ENCODE measurements at places on chromosomes 7 and 10. TPM values are rescaled to one million over a fixed set of nuclear protein-coding genes. Genes with fewer than 3 reads are reported as not detected.
A peak's percentile ranks its signal among the peaks of the same experiment; 100 is the strongest.

LLCFC1 gene
- not detected for total RNA-seq

GRCh38 chr10:113965683-113966082 lies 78.0 kb upstream of the ADRB1 start:
- H3K4me3 ChIP-seq: no peak overlapping the region
- H3K27ac ChIP-seq: no peak overlapping the region
- peaks cover 26% of the 10 kb centered on the region for H3K4me1 ChIP-seq
- no peaks in the 10 kb centered on the region for H3K27me3 ChIP-seq
- H3K36me3 ChIP-seq: no peaks in the 10 kb centered on the region

DNA sequence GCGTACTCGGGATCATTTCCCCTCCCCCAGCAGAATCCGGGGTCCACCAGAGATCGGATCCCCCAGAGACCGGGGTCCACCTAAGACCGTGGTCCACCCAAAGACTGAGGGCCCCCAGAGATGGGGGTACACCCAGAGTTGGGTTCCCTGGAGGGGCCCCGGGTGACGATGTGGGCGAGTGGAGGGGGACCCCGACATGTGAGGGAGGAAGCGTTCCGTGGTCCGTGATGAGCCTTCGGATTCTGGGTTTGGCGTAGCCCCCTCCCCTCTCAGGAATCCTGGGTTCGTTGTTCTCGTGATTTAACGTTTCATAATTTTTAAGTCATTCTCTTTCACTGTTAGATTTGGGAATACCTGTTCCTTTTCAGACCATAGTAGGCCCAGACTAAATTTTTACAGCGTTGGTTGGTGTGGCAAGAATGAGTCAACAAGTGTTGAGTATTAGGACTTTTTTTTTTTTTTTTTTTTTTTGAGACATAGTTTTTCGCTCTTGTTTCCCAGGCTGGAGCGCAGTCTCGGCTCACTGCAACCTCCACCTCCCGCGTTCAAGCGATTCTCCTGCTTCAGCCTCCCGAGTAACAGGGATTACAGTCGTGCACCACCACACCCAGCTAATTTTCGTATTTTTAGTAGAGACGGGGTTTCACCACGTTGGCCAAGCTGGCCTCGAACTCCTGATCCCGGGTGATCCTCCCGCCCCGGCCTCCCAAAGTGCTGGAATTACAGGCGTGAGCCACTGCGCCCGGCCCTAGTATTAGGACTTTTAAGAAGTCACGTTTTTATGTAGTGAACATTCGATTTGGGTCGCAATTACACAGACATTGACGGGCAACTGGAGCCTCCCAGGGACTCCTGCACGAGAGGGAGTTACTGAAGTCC lies 672 bp downstream of the GTPBP4 start:
- H3K4me3 ChIP-seq: peak overlapping the region; percentile 97
- peak overlapping the region; percentile 93 for H3K27ac ChIP-seq
- peaks cover 32% of the 10 kb centered on the region for H3K4me1 ChIP-seq

FXYD4 gene
- total RNA-seq: not detected

ZP3 gene
- total RNA-seq: 1.6 TPM

GRCh38 chr10:5670662-5671375 lies 4.4 kb upstream of the ASB13 start:
- peaks cover 9% of the 10 kb centered on the region for H3K4me1 ChIP-seq
- no peaks in the 10 kb centered on the region for H3K27me3 ChIP-seq

DNA sequence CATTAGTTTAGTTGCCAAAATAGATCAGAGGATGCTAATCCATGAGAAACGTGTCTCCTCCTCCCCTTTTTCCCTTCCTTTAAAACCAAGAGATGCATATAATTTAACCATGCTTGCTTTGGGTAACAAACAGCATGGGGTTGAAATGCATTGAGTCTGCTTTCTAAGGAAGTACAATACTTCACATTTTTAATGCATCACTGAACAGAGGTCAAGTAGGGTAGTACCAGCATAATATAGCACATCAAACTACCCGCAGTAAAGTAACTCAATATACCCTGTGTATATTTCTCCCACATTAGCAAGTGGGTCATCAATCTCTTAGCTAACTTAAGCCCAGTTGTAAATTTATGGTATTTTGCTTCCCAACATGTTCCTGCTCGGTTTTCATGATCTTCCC lies 239.3 kb upstream of the SEMA3C start:
- no peak overlapping the region for H3K27ac ChIP-seq
- no peaks in the 10 kb centered on the region for H3K27me3 ChIP-seq
- no peak for DNase-seq
- H3K36me3 ChIP-seq: no peaks in the 10 kb centered on the region

GRCh38 chr7:133853706-133854276 lies 273.3 kb upstream of the LRGUK start:
- no peaks in the 10 kb centered on the region for H3K27me3 ChIP-seq
- H3K36me3 ChIP-seq: no peaks in the 10 kb centered on the region
- no peak for DNase-seq
- no peak overlapping the region for H3K4me3 ChIP-seq

- H3K4me1 ChIP-seq: no peaks in the 10 kb centered on the region
- no peak for DNase-seq
- H3K4me3 ChIP-seq: no peak overlapping the region
- no peaks in the 10 kb centered on the region for H3K27me3 ChIP-seq
Observed at GRCh38 chr10:81814842-81815241, 60.2 kb upstream of the NRG3 start.

ACHE gene
- 0.20 TPM for total RNA-seq

GRCh38 chr10:130363051-130363450 lies 226.9 kb downstream of the GLRX3 start:
- no peaks in the 10 kb centered on the region for H3K4me1 ChIP-seq
- no peak for DNase-seq
- H3K4me3 ChIP-seq: no peak overlapping the region
- no peaks in the 10 kb centered on the region for H3K27me3 ChIP-seq

GRCh38 chr7:21020667-21021066 lies 234.0 kb upstream of the SP8 start:
- DNase-seq: no peak
- no peaks in the 10 kb centered on the region for H3K27me3 ChIP-seq
- no peaks in the 10 kb centered on the region for H3K4me1 ChIP-seq
- H3K36me3 ChIP-seq: no peaks in the 10 kb centered on the region
- no peak overlapping the region for H3K4me3 ChIP-seq

DNA sequence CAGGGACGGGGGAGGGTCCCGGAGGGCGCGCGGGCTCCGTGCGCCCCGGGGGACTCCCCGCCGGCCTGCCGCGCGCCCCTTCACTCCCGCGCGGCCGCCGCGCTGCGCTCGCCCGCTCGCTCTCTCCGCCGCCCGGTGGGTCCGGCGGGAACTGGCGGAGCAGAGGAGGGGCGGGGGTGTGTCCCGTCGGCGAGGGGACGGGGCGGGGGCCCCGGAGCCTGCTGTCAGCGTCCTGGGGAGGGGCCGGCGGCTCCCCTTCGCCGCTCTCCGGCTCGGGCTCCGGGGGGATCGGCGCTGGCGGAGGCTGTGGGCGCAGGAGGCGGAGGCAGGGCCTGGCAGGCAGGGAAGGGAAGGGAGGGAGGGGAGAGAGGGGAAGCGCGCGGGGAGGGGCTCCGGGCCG lies at the start of gene SH3PXD2A:
TSS of gene SH3PXD2A (minus strand) at position 153 of the 400 bp plus-strand sequence. CDS start 310 bp downstream, outside the sequence.
- H3K27me3 ChIP-seq: peaks cover 17% of the 10 kb centered on the region
- H3K4me3 ChIP-seq: no peak within 1 kb of the TSS
- H3K27ac ChIP-seq: no peak within 1 kb of the TSS
- peaks cover 12% of the 10 kb centered on the region for H3K4me1 ChIP-seq
- DNase-seq: no peak
- H3K36me3 ChIP-seq: no peaks in the 10 kb centered on the region

GRCh38 chr7:117034851-117035464 lies 81.7 kb downstream of the ST7 start:
- no peaks in the 10 kb centered on the region for H3K27me3 ChIP-seq
- no peak for DNase-seq
- H3K27ac ChIP-seq: no peak overlapping the region
- no peaks in the 10 kb centered on the region for H3K4me1 ChIP-seq
- no peak overlapping the region for H3K4me3 ChIP-seq
- H3K36me3 ChIP-seq: no peaks in the 10 kb centered on the region

- no peak overlapping the region for H3K27ac ChIP-seq
- H3K27me3 ChIP-seq: no peaks in the 10 kb centered on the region
- no peak overlapping the region for H3K4me3 ChIP-seq
- no peak for DNase-seq
- no peaks in the 10 kb centered on the region for H3K36me3 ChIP-seq
- H3K4me1 ChIP-seq: no peaks in the 10 kb centered on the region
Observed at GRCh38 chr10:44068716-44069482, 316.0 kb downstream of the CXCL12 start.

UNCX gene
- not detected for total RNA-seq

FAM180A gene
- total RNA-seq: not detected

- no peaks in the 10 kb centered on the region for H3K27me3 ChIP-seq
- H3K4me1 ChIP-seq: no peaks in the 10 kb centered on the region
- H3K27ac ChIP-seq: no peak overlapping the region
- H3K4me3 ChIP-seq: no peak overlapping the region
Observed at GRCh38 chr10:19290770-19291169, 242.2 kb downstream of the MALRD1 start.

- no peaks in the 10 kb centered on the region for H3K36me3 ChIP-seq
- no peaks in the 10 kb centered on the region for H3K27me3 ChIP-seq
Observed at GRCh38 chr10:30822693-30823465, 193.3 kb upstream of the LYZL2 start.

DNA sequence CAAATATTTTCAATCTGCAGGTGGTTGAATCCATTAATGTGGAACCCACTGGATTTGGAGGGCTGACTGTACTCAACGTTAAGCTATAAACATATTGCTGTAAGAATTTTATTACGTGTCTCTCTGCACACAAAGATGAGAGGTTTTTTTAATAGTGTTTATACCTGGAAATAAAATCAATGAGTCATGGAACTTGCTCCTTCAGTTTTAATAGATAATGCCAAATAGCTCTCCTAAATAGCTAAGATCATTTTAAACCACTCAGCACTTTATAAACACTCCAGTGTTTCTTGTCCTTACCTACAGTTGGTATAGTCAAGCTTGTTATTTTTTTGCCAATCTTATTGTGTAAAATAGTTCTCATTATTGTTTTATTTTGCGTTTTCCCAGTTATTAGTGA lies 455.6 kb upstream of the FZD8 start:
- H3K27ac ChIP-seq: no peak overlapping the region
- H3K4me3 ChIP-seq: no peak overlapping the region
- H3K27me3 ChIP-seq: no peaks in the 10 kb centered on the region
- H3K36me3 ChIP-seq: no peaks in the 10 kb centered on the region
- H3K4me1 ChIP-seq: no peaks in the 10 kb centered on the region
- DNase-seq: no peak

- H3K27me3 ChIP-seq: no peaks in the 10 kb centered on the region
- no peak overlapping the region for H3K27ac ChIP-seq
- H3K36me3 ChIP-seq: no peaks in the 10 kb centered on the region
- no peak overlapping the region for H3K4me3 ChIP-seq
- DNase-seq: no peak
- no peaks in the 10 kb centered on the region for H3K4me1 ChIP-seq
Observed at GRCh38 chr10:47222461-47222860, 77.5 kb upstream of the GDF10 start.

DNA sequence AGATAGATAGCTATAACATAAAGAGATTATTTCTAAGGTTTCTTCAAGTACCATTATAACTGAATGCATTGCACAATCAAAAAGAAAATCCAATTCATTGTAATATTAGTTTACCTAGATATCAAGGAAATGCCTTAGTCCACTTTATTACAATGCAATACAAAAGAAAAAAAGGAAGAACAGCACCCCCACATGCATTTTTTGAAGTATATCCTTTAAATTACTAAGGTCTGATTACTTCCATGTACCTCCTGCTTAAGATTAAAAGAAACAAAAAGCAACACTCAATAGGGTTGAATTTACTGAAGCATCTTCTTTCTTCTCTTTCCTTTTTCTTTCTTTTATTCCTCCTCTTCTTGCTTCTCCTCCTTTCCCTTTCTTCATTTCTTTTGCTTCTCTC lies 973.8 kb upstream of the LRRTM3 start:
- H3K27ac ChIP-seq: no peak overlapping the region
- H3K4me3 ChIP-seq: no peak overlapping the region
- DNase-seq: no peak
- H3K27me3 ChIP-seq: no peaks in the 10 kb centered on the region

GRCh38 chr7:5678295-5679047 lies 103.0 kb downstream of the RNF216 start:
- H3K4me3 ChIP-seq: no peak overlapping the region
- no peaks in the 10 kb centered on the region for H3K27me3 ChIP-seq
- H3K4me1 ChIP-seq: peaks cover 20% of the 10 kb centered on the region
- H3K27ac ChIP-seq: no peak overlapping the region
- DNase-seq: no peak

- H3K4me3 ChIP-seq: no peak overlapping the region
- no peaks in the 10 kb centered on the region for H3K27me3 ChIP-seq
- no peak overlapping the region for H3K27ac ChIP-seq
- no peaks in the 10 kb centered on the region for H3K36me3 ChIP-seq
- no peaks in the 10 kb centered on the region for H3K4me1 ChIP-seq
Observed at GRCh38 chr7:54978364-54979116, 40.3 kb upstream of the EGFR start.

- no peaks in the 10 kb centered on the region for H3K4me1 ChIP-seq
- H3K27ac ChIP-seq: no peak overlapping the region
- H3K4me3 ChIP-seq: no peak overlapping the region
- H3K36me3 ChIP-seq: no peaks in the 10 kb centered on the region
- DNase-seq: no peak
- H3K27me3 ChIP-seq: peaks cover 3% of the 10 kb centered on the region
Observed at GRCh38 chr7:148155000-148155399, 435.6 kb upstream of the C7orf33 start.

AOAH gene
- total RNA-seq: 25.0 TPM

- H3K4me1 ChIP-seq: no peaks in the 10 kb centered on the region
- no peak for DNase-seq
- H3K27me3 ChIP-seq: no peaks in the 10 kb centered on the region
- H3K27ac ChIP-seq: no peak overlapping the region
- H3K36me3 ChIP-seq: no peaks in the 10 kb centered on the region
Observed at GRCh38 chr10:35998026-35998425, 355.9 kb upstream of the FZD8 start.

GRCh38 chr10:49552277-49552676 lies 13.4 kb upstream of the ERCC6 start:
- H3K4me3 ChIP-seq: no peak overlapping the region
- H3K36me3 ChIP-seq: no peaks in the 10 kb centered on the region
- H3K27me3 ChIP-seq: no peaks in the 10 kb centered on the region
- no peak for DNase-seq
- no peaks in the 10 kb centered on the region for H3K4me1 ChIP-seq

- no peak overlapping the region for H3K27ac ChIP-seq
- no peak overlapping the region for H3K4me3 ChIP-seq
- DNase-seq: no peak
- no peaks in the 10 kb centered on the region for H3K4me1 ChIP-seq
Observed at GRCh38 chr7:152752200-152752912, 7.2 kb upstream of the ACTR3B start.

DPCD gene
- total RNA-seq: 21.0 TPM

CALHM3 gene
- not detected for total RNA-seq

- DNase-seq: no peak
- H3K4me3 ChIP-seq: no peak overlapping the region
- H3K4me1 ChIP-seq: no peaks in the 10 kb centered on the region
Observed at GRCh38 chr10:44689368-44689767, 221.8 kb upstream of the TMEM72 start.

GRCh38 chr7:156772725-156773124 lies 120.3 kb downstream of the LMBR1 start:
- no peaks in the 10 kb centered on the region for H3K36me3 ChIP-seq
- H3K4me1 ChIP-seq: no peaks in the 10 kb centered on the region
- H3K27me3 ChIP-seq: no peaks in the 10 kb centered on the region
- DNase-seq: no peak

Data from CD8-positive, alpha-beta memory T cell (primary cell).